ENCODE measurements at places on chromosomes 5 and 9.

DNA sequence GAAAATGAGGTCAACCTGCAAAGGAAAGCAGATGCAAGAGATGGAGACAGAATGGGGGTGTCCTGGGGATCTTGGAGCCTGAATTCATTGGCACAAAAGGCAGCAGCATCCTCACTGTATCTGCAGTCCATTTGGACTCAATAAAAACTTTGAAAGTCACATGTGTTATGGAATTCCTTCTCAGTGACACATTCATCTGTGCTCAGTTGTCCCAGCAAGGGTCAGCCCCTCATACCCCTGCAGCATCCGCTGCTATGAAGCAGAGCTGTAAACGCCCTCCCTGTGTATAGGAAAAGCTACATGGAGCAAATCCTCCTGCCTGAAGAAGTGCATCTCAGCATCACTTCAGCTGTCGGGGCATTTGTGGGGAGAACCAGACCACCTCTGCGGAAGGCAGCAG, 14.5 kb upstream of the RARS1 start:
- DNase-seq, result no peak

DNA sequence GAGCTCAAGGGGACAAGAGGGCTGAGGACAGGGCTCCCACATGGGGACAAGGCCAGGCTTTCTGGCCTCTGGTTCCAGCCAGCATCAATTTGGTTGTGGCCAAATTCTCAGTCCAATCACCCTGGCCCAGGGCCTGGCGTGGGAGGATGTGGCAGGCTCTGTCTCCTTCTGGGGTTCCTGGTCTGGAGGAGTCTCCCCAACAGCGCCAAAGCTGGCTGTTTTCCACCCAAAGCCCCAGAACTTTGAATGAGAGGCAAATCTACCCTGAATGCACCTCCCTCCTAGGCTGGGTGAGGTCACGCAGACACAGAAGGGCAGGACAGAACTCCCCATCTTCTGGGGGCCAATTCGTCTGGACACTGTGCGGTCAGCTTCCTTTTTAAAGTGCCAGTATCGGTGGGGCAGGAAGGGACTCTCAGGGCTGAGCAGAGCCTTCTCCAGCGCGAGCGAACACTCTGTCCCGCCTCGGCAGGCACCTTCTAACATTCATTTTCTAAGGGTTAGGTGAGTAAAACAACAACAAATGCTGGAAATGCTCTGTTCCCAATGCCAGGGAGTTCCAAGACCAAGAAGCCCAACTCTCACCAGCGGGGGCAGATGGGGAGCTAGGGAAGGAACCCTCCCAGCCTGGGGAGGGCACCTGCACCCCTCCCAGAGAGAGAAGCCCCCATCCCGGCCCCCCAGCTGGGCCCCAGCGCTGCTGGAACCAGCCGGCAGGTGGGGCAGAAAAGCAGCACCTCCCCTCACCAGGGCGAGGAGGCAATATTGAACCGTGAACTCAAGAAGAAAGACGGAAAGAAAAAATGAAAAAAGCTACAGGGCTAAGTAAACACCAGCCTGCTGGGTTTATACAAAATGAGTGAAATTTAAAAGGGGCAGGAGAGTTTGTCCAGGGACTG, 3.7 kb upstream of the DPM2 start:
- no peak for DNase-seq

DNA sequence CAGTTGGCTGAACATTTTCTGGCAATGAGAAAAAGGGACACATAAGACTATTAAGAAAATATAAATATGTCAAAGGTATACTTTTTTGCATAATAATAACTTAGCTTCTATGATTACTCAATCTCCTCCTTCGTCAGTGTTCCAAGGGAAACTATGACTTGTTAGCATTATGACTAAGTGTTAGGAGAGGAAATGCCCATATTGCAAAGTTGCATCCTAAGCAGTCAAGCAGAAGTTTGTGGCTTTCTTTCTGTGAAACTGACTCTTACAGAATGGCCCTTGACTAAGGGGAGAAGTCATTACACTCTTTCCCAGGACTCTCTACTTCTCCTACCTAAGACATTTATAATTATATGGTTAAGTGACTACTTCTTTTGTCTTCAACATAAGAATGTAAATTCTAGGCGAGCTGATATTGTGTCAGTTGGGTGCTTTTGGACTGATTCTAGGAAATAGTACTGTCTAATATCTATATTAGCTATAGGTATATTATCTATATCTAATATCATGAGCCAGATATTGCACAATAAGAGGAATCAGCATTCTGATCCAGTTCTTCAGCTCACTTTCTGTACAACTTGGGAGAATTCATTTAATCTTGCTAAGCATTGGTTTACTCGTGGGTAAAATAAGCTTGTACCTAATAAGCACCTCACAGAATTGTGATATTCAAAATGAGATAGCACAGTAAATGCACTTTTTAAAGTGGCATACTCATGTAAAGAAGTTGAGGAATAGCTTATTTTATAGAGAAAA, 16.4 kb upstream of the SPINK6 start:
- DNase-seq, result no peak

DNA sequence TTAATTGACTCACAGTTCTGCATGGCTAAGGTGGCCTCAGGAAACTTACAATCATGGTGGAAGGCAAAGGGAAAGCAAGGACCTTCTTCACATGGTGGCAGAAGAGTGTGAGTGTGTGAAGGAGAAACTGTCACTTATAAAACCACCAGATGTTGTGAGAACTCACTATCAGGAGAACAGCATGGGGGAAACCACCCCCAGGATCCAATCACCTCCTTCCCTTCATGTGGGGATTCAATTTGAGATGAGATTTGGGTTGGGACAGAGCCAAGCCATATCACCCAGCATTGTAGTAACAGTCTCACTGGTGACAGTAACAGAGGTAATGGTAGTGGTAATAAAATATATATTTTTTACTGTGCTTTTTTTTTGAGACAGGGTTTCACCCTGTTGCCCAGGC, 18.1 kb downstream of the ZBTB5 start:
- DNase-seq, result no peak

- no peak for DNase-seq
These were observed 6.6 kb upstream of the ARSI start for GRCh38 chr5:150309101-150309885.

DNA sequence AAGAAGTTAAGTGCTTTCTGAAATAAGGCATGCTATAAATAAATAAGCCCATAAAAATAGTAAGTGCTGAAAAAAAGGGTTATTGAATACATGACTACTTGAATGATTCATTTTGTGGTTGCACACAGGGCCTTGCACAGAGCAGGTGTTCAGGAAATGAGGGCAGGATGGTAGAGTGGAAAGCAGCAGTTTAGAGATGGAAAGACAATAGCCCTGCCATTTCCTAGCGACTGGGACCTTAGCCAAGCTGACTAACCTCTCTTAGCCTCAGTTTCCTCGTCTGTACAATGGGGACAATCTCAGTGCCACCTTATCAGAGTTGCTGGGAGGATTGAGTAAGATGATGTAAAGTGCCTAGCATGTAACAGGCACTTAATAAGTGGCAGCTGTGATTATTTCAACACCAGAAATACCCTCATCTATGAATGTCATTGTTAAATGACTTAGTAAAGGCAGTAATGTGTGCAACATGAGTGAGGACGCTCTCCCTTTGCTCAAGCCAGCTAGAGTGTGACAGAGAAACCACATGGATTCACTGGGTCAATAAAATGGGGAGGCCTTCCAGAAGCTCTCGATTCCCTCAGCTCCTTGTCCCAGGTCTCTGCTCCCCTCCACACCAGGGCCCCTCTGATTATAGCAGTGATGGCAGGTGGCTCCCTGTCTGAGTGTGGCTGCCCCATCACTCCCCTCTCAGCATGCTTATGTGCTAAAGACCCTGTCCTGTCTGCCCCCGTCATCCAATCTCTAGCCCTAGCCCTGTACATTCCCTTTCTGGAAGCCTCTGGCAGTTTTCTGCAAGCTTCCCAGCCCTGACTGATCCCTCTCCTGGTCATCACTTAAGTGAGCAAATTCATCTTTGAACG, 16.0 kb upstream of the PHF19 start:
- no peak for DNase-seq

DNA sequence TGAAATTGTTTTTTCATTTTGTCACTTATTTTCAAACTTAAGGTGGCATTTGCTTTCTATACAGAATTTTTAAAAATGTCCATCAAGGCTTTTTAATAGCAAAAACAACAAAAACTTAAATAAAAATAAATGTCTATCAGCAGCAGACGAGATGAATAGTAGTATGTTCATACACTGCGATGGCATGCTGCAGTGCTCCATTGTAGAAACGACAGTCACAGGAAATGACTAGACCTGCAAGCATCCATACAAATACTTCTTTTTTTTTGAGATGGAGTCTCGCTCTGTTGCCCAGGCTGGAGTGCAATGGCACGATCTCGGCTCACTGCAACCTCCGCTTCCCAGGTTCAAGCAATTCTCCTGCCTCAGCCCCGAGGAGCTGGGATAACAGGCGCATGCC, 41.4 kb downstream of the COL23A1 start:
- DNase-seq, result no peak

- peak; percentile 55 for DNase-seq
These were observed 58.7 kb downstream of the NXNL2 start for GRCh38 chr9:88593537-88594185.

GRCh38 chr9:114303571-114303970, 19.3 kb upstream of the ORM1 start:
- no peak for DNase-seq

- no peak for DNase-seq
These were observed 220.4 kb downstream of the PARP8 start for GRCh38 chr5:50886657-50887345.

DNA sequence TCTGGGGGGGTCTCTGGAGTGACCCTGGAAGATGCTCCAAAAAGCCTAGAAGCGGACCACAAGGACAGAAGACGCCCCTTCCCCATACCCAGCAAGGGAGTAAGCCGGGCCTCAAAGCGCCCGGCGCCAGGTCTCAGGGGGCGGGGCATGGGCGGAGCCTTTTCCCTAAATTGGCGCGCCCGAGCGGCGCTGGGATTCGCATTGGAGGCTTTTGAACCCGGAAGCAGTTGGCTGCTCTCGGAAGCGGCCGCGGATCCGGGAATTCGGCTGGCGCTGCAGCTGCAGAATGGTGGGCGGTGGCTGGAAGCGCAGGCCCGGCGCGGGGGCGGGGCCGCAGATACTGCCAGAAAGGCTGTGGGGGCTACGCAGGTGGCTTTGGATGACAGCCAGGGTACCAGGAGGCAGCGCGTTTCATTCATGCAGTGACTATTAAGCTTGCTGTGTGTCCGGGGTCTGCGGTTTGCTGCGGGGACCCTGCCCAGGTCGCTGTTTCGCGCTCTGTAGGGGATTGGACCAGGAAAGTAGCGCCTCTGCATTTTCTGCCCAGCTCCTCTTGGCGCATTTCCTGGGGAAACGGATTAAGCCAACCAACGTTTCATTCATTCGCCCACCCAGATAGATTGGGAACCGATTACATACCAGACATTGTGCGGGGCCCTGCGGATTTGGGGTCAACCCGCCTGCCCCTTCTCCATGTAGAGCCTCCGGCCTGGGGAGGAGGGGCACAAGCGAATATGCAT, 83.0 kb upstream of the FREM1 start:
- peak; percentile 87 for DNase-seq

GRCh38 chr5:142684508-142685041, 1.3 kb downstream of the FGF1 start:
- no peak for DNase-seq

DNA sequence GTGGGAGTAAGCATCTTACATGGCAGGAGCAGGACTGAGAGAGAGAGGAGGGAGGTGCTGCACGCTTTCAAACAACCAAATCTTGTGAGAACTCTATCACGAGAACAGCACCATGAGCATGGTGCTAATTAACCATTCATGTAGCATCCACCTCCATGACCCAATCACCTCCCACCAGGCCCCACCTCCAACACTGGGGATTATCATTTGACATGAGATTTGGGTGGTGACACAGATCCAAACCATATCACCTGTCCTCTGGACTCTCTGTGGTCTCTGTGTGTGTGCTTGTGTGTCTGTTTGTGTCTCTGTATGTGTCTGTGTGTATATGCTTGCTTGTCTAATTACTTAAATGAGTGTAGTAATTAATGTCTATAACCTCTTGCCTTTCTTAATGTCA, 31.1 kb downstream of the SEC61B start:
- DNase-seq, result no peak

DNA sequence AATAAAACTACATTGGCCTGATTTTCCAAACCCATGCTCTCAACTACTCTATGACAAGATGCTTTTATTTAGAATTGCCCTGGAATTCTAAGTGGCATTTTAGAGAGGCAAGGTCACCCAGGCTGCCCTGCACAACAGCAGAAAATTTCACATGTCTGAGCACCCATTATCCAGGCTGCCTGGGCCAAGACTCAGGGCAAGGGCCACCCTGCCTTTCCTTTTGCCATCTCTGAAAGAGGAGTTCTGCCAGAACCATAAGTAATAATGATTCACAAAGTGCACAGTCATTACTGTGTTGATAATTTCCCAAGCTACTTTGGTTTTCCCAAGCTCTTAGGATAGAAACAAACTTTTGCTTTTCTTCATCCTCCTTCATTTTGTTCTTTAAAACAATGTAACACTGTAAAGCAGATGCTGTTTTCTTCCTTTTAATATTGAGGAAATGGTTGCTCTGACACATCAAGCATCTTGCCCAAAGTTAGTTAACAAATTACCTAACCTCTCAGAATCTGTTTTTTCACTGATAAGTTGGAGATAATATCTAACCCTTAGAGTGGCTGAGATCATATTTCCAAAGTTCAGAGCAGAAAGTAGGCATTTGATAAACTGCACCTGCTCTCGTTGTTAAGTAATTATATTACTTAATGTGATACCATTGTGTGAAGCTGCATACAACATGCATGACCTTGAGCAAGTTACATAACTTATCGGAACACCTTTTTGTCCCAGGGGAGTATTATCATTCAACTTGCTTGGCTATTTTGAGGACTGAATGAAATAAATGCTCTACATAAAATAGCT, 325.6 kb downstream of the PRELID2 start:
- DNase-seq, result no peak

DNA sequence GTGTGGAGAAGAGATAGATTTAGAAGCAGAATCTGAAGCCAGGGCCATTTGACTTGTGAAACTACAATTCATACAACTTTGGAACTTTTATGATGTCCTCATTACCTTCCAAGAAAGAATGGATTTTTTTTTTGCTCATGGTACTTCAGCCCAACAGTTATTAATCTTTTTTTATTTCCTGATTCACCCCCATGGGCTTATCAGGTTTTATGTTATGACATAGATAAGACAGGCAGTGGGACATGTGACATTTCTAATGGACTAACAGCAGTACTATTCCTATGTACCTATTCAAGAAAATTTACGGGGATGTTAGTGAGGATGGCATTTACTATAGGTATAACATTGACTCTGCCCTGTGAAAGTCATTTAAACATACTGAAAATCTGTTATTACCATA, 204.7 kb downstream of the ARHGEF28 start:
- no peak for DNase-seq

DNA sequence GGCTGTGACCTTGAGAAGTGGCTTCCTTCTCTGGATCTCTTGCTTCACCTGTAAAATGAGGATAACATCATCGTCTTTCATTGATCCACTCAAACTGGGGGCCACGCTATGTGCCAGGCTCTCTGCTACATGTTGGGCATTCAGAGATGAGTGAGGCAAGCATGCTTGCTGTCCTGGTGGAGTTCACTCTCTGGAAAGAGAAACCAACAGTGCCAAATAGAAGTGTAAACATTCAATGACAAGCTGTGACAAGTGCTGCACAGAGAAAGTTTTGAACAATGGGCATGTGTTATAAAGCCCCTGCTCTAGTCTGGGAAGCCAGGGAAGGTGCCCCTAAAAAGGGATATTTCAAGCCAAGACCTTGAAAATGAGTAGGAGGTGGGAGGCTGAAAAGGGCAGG, 50.9 kb upstream of the AFAP1L1 start:
- DNase-seq, result no peak
